Activated CD4-positive, CD25-positive, alpha-beta regulatory T cell treated with anti-CD3 and anti-CD28 coated beads, Interleukin-2, amount 50 U/mL, for 24 hours (primary cell): ENCODE measurements at places on chromosomes 13 and 19.
A peak's percentile ranks its signal among the peaks of the same experiment; 100 is the strongest.

DNA sequence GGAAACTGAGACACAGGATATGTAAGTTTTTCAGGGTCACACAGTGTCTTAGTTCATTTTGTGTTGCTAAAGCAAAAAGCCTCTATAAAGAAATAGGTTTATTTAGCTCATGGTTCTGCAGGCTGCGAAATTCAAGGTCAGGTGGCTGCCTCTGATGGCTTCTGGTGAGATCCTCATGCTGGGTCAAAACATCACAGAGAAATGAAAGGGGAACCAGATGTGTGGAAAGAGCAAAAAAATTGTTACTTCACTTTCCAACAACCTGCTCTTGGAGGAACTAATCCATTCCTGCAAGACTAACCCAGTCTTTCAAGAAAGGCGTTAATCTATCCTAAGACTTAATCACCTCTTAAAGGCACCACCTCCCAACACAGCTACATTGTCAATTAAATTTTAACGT, 64.2 kb upstream of the UBL3 start:
- ATAC-seq: no peak

- peak; percentile 58 for ATAC-seq
Observed at GRCh38 chr13:99265162-99265800, 7.1 kb upstream of the GPR18 start.

GRCh38 chr19:50325310-50326100, 3.7 kb downstream of the KCNC3 start:
- ATAC-seq: no peak

DNA sequence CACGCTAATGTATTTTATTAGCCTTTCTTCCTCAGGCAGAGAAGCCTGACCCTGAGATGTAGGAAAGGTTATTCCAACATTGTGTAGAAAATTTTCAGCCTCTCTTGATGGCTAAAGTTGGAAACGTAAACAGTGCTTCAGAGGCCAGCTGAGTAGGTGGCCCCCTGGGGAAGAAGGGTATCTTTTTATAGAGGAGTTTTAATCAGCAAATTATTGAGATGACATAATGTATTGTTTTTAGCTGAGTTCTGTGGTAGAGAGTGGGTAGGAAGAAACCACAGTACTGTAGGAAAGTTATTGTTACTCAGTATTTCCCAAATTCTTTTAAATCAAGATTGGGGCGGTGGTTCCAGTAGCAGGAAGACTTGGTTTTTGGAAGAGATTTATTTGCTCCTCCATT, 268.8 kb downstream of the DLEU7 start:
- ATAC-seq: no peak

GRCh38 chr13:78228211-78228610, 309.6 kb upstream of the EDNRB start:
- ATAC-seq: no peak

DNA sequence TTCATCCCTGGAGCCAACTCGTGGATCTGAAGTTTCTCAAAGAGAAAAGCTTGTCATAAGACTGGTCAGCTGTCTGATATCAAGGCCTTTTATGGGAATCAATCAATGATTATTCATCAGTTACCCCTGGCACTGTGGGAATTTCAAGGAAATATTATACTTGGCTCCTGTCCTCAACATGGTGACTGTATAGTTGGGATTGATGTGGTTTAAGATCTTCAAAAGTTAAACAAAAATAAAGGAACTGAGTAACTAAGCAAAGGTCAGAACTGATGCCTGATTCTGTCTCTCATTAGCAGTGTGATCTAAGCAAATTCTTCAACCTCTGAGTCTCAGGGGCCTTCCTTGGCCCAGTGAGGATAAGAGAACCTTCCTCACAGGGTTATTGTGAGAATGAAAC, 22.2 kb upstream of the SERPINE3 start:
- no peak for ATAC-seq

DNA sequence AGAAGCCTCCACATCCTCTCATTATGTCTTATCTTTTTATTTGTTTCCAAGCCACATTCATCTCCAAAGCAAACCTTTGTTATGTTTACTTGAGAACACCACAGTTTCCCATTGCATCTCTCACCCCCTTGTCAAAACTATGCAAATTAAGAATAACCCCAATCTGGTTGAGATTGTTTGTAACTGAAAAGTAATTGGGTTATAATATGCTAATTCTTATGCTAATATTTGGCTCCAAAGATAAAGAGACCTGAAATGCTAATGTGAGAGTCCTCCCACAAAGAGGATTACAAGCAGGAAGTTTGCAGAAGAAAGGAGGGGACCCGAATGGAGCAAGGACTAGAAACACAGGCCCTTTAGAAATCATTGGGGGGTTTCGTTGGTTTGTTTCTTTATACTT, 92.9 kb upstream of the UBL3 start:
- ATAC-seq: no peak

DNA sequence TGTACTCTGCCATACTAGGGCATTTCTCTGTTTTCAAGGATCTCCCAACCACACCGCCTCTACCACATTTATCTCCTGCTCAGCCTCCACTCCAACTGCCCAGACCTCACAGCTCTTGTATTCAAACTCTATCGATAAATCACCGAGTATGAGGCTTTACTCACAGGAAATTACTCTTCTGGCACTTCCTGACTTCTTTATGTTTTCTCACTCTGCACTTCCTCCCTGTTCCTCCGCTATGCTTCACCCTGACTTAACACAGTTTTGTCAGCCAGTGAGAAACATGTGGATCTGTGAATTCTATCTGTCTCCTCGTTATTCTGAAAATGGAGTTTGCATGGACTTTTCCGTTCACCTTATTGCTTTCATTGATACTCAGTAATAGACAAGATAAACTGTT, 2.6 kb upstream of the CARD8 start:
- ATAC-seq: peak; percentile 9

- peak; percentile 69 for ATAC-seq
Observed at GRCh38 chr13:39148513-39148961, 110.3 kb downstream of the NHLRC3 start.

DNA sequence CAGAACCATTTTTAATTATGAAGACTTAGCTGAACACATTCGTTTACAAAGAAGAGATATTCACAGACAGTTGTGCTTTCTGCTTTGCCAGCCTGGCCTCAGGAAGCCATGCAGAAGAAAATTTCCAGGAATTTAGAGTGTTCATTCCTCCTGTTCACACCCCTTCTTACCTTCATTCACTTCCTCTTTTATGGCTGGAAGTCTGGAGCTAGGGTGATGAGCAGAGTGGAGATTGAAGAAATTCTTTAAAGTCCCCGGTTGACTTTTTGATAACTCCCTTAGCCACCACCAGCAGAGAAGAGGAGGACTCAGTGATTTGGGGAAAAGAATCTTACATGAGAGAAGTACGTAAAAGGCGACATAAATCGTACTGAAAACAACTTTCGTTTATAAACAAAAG, 263.6 kb upstream of the TSHZ3 start:
- ATAC-seq: no peak

GRCh38 chr13:48236528-48237353, 3.7 kb downstream of the ITM2B start:
- no peak for ATAC-seq

DNA sequence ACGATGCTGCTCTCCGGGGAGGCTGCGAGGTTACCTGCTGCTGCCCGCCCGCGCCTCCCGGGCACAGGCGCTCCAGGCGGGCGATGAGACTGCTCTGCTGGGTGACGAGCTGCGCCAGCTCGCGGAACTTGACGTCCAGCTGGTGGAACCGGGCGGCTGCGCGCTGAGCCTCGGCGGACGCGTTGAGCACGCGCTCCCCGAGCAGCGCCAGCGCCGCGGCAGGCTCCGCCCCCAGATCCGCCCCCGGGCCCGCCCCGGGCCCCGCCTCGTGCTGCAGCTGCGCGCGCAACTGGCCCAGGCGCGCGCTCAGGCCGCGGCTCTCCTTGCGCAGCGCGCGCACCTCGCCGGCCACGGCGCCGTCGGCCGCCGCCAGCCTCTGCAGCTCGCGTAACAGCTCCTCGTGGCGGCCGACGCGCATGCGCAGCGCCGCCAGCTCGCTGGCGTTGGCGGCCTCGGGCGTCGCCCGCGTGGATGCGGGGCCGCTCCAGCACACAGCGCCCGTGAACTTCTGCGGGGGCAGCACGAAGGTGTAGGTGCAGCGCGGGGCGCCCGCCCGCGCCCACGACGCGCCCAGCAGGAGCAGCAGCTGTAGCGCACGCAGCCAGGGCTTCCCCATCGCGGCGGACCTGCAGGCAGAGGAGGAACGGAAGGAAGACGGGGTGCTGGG, 6.4 kb downstream of the ANGPTL6 start:
- ATAC-seq: peak; percentile 91

GRCh38 chr19:21256722-21257121, 72.5 kb downstream of the ZNF708 start:
- ATAC-seq: no peak

GRCh38 chr19:55087542-55087901, 11.9 kb downstream of the EPS8L1 start:
- no peak for ATAC-seq

- no peak for ATAC-seq
Observed at GRCh38 chr13:114071410-114071809, 61.0 kb downstream of the RASA3 start.

DNA sequence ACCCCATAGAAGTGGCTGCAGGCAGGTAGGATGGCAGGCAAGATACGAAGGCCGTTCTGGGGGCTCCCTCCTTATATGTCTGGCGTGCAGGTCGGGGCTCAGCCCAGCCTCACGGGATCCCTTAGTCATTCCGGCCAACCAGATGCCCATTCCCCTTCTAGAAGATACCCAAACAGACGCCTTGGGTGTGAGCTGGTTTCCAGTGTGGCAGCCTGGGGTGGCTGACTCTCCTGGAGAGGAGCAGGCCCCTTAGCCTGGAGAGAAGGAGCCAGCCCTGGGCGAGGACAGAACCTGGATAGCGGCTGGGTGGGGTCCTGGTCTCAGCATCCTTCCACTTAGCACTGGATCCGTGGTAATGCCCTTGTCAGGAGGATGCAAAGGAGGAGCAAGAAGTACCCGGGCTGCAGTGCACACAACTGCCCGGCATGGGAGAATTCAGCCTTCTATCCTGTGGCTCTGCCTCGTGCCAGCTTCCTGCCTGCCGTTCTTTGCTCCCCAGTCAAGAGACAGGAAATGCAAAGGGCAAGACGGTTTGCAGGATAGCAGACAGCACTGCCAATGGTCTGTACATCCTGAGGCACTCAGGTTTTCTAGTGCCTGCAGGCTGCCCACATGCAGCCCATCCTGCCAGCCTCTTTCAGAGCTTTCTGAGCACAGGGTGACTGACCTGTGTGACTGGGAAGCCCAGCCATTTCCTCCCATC, 56.7 kb upstream of the WASF3 start:
- no peak for ATAC-seq

DNA sequence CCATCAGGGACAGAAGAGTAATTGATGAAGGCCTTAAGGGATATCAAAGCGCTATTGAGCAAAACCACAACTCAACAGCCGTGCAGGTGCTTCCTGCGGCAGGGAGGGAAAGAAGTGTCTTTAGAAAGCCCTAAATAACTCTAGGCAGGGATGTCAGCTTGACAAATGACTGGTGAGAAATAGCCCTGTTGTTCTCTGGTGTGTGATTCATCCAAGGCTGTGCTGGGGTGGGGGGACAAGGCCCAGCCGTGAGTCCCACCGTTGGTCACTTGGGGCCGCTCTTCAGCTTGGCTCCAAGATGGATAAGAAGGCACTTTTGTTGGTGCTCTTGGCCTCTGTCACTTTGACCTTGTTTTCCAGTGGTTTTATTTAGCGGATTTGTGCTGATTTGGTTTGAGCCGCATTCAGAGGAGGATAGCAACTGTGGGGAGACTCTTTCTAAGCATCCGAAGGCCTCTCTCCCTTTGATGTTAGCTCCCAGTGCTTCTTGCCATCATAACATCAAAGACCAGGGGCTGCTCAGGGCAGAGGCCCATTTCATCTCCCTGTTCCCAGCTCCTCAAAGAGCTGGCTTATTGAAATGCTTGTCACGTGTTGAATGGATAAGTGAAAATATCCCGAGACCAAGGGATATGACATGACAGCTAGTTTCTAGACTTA, 130.3 kb upstream of the SERP2 start:
- ATAC-seq: peak; percentile 28
